ENCODE measurements at places on chromosomes 11 and 22.

DNA sequence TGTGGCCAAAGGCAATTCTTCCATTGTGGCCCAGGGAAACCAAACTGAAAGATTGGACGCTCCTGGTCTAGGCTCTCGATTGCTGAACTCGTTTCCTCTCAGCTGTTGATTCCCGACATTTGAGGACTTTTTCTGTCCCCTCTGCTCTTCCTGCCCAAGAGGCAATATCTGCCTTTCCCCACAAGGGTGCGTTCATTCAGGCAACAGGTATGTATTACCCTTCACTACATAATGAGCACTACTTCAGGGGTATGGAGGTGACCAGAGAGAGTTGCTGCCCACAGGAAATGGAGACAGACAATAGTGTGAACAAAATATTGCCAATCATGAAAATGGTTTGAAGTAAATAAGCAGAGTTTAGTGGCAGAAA is 8.2 kb downstream of the PTH start:
- no peak for DNase-seq

- no peak for DNase-seq
These were observed 410.7 kb downstream of the MIAT start for GRCh38 chr22:27068121-27068520.

DNA sequence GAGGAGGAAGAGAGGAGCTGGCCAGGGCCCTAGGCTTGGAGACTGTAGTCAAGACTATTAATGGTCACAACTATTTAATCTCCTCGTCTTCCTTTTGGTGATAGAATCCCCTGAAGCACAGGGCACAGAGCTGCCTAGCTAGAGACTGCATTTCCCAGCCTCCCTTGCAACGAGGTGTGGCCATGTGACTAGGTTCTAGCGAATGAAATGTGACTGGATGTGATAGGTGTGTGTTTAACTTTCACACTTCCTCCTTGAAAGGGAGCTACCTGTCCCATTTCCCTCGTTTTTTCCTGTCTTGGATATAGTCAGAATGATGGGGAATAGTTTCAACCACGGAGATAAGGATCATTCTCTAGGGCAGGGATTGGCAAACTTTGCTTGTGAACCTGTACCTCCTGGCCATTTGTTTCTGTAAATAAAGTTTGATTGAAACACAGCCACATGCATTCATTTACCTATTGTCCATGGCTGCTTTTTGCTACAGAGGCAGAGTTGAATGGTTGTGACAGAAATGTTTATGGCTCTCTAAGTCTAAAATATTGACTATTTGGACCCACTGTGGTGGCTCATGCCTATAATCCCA is 313.5 kb downstream of the MIAT start:
- DNase-seq = no peak

- DNase-seq = no peak
These were observed 5.5 kb downstream of the RFPL2 start for GRCh38 chr22:32199341-32199740.

GRCh38 chr22:49756676-49757075 is 71.0 kb downstream of the BRD1 start:
- no peak for DNase-seq

DNA sequence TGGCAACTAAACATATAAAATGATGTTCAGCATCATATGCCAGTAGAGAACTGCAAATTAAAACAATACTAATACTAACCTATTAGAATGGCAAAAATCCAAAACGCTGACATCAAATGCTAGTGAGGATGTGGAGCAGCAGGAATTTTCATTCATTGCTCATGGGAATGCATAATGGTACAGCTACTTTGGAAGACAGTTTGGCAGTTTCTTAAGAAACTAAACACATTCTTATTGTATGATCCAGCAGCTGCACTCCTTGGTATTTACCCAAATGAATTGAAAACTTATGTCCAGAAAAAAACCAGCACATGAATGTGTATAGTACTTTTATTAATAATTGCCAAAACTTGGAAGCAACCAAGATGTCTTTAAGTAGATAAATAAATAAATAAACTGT is 258.0 kb downstream of the TENM4 start:
- no peak for DNase-seq

DNA sequence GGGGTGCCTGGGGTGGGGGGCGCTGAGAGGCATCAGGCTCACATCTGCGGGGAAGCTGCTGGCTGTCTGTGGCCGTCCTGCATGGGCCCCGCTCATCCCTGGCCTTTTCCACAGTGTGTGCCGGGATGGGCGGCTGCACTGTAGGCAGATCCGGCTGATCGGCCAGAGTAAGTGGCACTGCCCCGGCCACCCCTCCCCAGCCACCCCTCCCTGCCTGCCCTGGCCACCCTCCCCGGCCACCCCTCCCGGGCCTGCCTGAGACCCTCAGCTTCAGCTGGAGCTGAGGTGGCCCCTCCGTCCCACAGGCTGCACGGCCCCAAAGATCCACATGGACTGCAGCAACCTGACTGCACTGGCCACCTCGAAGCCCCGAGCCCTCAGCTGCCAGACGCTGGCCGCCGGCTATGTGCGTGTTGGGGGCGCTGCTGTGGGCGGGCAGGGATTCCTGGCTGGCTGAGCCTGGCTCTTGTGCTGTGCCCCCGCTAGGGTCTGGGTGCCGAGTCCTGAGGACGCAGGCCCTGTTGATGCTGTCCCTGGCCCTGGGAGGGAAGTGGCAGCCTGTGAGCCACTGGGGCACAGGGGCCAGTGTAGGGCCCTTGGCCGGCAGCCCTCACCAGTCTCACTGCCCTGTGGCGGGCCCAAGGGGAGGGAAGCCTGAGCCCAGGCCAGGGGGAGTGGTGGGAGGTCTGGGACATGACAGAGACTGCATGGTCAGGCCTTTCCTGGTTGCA is 10.9 kb downstream of the MUC2 start:
- no peak for DNase-seq

DNA sequence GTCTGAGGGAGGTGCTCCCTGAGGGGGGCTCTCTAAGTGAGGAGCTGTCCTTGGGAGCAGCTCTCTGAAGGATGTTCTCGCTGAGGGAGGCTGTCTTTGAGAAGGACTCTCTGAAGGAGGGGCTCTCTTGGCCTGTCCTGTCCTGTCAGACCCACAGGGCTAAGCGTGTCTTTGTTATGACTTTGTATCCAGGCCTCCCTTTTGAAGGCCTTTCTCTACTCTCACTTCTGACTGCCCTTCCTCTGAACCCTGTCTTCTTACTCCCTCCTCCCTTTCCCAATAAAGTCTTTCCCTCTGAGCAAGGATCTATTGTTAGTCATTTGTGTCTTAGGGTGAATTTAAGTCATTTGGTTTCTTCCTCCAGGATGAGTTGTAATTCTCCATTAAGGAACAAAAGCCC is 330.1 kb upstream of the PLET1 start:
- DNase-seq = no peak

DNA sequence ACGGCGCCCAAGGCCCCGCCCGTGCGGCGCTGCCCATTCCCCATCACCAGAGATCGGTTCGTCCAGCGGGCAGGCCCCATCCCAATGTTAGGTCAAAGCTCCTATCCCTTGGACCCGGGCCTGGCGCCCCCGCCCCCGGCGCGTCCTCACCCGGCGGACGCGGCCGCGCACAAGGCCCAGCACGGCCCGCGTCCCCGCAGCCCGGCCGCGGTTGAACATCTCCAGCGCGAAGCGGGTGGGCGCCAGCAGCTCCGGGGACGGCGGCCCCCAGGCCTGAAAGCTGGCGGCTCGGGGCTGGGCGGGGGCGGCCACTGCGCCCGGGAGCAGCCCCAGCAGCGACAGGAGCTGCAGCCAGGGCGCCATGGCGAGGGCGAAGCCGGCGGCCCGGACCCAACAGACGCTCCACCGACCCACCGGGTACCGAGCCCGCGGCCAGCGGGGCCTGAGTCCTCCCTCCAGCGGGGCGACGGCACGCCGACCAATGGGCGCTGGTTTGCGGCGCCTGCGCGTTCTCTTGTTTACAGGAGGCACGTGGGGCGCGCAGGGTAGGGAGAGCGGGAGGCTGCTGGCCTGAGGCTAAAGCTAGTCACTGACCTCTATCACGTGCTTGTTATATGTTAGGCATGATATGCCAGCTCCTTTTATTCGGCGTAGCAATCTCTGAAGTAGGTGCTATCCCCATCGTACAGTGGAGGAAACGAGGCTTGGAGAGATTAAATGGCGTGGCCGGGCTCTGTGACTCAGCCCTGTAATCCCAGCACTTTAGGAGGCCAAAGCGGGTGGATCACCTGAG is at the start of gene CTSF:
Gene CTSF (minus strand): TSS at position 483 of the 793 bp plus-strand sequence. CDS start 120 bp downstream, at position 363.
- no peak for DNase-seq

- DNase-seq = no peak
These were observed 10.2 kb downstream of the ARAP1 start for GRCh38 chr11:72741849-72742512.

GRCh38 chr11:130049328-130049771 is 20.3 kb upstream of the APLP2 start:
- no peak for DNase-seq

GRCh38 chr11:95453616-95454171 is 222.7 kb upstream of the SESN3 start:
- no peak for DNase-seq

DNA sequence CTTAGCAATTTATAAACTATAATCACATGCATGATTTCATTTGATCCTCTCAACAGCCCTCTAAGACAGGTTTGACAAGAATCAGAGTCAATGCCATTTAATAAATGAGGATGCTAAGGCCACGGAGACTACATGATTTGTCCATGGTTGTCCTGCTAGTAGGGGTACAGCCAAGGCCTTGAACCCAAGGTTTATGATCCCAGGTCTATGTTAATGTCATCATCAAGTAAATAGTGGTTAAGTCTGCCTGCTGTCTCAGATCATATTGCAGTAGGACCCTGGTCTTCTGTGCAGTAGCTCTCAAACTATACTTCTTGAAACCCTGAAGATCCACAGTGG is 17.7 kb upstream of the SYTL2 start:
- DNase-seq = no peak

DNA sequence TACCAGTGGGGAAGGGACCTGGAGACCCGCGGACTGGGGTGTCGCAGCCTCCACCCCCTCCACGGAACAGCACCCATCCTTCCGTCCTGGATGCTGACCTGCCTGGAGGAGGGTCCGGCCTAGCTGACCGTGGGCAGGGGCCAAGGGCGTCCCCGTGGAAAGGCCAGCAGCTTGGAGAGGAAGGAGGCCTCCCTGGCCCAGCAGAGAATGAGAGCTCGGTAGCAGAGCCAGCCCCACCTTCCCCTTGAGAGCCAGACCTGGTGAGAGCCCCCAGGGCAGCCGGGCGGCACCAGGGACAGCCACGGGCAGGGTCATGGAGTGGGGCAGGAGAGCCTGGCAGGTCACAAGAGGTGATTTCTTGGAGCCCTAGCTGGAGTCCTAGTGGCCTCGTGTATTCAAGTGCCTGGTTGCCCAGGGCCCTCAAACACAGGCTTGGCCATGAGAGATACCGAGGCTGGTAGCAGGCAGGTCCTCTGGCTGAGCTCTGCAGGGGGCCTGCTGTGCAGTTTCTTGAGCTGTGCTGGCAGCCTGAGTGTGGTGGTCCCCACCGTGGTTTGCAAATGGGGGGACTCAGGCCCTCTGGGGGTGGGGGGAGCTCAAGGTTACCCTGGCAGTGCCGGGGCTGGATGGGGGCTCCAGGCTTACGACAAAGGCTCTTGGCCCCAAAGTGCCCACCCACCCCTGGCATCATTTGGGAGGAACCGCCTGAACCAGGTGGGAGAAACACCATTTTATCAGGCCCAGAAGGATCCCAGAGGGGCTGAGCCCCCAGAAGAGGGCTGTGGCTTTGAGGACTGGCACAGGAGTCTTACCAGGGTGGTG is 7.6 kb downstream of the TSPAN32 start:
- DNase-seq = no peak

- DNase-seq = no peak
These were observed 4.1 kb downstream of the TRABD start for GRCh38 chr22:50189849-50190181.

GRCh38 chr22:45090497-45090910 is 73.2 kb upstream of the NUP50 start:
- no peak for DNase-seq

DNA sequence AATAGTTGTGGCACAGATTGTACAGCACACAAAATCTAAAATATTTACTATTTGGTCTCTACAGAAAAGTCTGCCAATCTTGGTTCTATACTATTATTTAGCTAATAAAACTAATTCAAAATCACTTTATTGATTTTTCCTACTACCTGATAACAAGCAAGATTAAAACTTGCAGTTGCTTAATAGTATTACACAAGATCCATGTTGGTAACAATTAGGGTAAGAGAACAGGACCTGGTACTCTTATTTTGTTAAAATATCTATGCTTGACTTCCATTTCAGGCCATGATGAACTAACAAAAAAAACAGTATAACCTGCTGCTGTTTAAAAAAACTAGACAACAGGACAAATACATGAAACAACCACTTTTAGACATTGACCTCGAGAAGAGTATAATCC is 52.4 kb downstream of the CWF19L2 start:
- no peak for DNase-seq

Measured in brain pericyte (primary cell).